ENCODE measurements at places on chromosomes 1 and 21.

- DNase-seq: no peak
Measured at GRCh38 chr1:212302745-212303383, 17.7 kb downstream of the PPP2R5A start.

- no peak for DNase-seq
Measured at GRCh38 chr1:19647643-19648042, 3.5 kb downstream of the NBL1 start.

GRCh38 chr1:108829498-108829916, 27.4 kb downstream of the AKNAD1 start:
- DNase-seq: no peak

GRCh38 chr21:34619841-34620665, 5.1 kb upstream of the RCAN1 start:
- DNase-seq: no peak

DNA sequence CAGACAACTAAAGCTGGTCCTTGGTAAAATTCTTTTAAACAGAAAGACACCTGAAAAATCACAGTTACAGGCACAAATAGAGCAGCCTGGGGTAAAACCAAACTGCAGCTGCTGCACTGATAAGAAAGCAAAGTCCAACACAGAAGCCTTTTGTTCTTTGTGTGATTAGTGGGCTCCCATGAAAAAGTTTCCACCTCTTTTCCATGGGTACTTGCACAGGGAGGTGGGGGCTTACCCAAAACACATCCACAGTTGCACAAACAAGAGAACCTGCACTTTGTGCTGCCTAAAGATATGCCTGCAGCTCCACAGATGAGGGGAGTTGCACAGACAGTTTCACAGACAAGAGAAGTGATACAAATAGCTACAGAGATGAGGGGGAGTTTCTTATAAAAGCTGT, 106.7 kb upstream of the SLC5A9 start:
- no peak for DNase-seq

- no peak for DNase-seq
Measured at GRCh38 chr1:225735252-225736149, 42.1 kb upstream of the SRP9 start.

GRCh38 chr1:209304166-209304565, 279.3 kb upstream of the CAMK1G start:
- DNase-seq: no peak

- no peak for DNase-seq
Measured at GRCh38 chr1:14725695-14726094, 127.2 kb downstream of the KAZN start.

- DNase-seq: no peak
Measured at GRCh38 chr1:241225741-241226140, 131.3 kb downstream of the RGS7 start.

GRCh38 chr1:205774198-205775014, 876 bp downstream of the RAB29 start:
- peak; percentile 17 for DNase-seq

DNA sequence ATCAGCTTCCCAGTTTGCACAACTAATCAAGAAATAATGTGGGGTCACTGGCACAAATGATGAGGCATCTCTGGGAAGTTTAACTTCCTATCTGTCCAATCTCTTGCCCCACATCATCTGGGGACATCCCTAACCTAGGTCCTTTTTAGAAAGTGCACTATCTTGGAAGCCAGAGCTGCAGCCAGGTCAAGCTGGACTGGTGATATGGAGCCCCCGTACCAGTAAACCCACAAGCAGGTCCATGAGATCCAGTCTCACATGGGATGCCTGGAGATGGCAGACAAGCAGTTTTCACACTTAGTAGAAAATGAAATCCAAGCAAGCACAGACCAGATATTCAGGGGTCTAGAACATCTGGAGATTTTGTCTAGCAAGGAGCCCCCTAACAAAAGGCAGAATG, 27.5 kb upstream of the BSDC1 start:
- DNase-seq: no peak

- DNase-seq: no peak
Measured at GRCh38 chr1:202697038-202697437, 13.2 kb downstream of the SYT2 start.

DNA sequence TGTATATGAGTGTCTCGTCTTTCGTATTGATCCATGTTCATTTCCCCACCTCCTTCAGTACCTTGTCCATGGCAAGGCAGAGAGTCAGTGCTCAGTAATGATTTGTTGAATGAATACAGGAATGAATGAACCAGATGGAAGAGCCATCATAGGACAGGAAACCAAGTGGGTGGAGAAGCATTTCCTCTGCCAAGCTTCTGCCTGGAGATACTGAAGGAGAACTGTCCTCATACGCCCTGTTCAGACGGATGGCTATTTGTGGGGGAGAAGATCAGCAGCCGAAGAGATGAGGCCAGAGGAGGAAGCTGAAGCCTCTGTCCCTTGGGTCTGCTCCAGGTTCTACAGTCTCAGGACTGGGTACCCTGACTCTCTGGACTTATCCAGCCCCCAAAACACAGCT, 5.8 kb downstream of the FAM43B start:
- DNase-seq: no peak

DNA sequence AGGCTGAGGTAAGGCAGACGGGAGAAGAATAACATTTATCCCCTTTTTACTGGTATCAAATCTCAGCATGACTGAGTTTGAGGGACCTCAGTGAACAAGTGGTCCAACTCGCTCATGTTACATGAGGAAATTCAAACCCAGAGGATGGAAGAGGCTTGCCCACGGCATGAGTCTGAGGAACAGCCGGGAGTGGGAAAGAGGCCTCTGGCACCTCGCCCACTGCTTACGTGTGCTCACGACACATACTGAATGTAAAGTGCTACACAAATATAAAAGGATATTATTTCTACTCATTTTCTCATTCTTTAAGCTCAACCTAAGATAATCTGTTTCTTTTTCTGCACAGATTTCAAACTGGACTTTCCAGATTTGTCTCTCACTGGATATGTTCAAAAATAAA, 14.7 kb downstream of the BEND5 start:
- no peak for DNase-seq

DNA sequence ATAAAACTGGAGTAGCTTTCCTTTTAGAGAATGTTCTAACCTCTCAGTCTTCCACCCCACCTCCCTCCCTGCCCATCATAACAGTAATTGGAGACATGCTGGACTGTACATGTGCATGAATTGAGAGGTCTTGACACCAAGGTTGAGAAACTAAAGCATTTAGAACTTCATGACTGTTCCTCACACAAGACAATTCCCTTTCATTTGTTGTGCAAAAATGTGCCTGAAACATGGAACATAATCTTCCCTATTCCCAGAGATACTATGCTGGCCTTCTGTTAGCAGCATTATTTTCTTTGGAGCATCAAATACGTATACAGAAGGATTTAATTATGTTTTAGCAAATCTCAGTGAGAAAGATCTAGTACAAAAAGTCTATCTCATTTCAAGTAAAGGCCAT, 97.5 kb upstream of the KCNE2 start:
- no peak for DNase-seq

- no peak for DNase-seq
Measured at GRCh38 chr21:29718081-29718815, 221.5 kb downstream of the GRIK1 start.

DNA sequence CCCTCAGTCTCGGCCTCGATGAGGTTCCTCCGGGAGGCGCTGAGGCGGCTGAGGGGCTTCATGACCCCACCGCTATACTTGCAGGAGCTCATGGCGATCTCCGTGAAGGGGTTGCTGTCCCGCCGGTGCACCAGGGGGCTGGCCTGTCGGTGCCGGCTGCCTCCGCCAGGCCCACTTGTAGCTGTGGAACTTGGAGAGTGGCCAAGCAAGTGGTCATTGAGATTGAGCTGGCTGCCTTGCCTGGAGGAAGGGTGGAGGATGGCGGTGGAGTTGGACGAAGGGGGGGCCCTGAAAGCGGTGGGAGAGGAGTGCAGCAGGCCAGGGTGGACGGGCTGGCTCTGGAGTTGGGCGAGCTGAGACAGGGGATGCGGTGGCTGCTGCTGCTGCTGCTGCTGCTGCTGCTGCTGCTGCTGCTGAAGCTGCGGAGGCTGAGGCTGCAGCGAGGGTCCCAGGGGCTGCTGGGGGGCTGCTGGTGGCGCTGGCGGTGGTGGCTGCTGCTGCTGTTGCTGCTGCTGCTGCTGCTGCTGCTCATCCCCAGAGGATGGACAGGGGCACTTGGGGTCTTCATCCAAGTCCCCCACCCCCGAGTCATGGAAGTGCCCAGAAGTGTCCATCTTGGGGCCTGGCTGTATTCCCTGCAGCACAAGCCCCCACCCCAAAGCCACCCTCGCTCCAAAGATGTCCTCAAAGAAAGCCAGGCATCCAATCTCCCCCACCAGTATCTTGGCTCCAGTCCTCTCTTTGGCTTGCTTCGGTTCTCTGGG, 548 bp downstream of the KCNN3 start:
- DNase-seq: no peak

GRCh38 chr1:96308314-96308713, 413.3 kb upstream of the PTBP2 start:
- DNase-seq: no peak

DNA sequence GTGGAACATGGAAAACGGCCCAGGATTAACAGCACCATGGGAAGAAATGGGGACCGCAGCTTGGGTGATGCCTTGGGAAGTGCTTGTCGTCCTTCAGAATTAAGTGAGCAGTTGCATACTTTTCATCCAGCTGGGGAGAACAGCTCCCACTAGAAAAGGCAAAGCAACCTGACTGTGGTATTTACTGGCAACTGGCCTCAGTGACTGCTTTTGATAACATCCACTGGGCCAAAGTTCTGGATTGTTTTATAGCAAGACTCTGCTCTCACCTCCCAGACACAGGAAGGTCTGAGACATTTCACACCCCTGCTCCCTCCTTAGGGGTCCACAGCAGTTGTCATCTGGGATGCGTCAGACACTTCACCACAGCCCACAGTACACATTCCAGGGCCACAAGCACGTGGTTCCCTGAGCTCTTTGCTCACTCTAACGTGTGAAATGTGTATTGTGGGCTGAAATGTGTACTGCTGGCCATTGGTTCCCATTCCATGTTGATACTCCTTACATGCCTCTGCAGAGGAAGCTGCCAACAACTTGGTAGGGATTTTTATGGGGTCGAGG, 6.6 kb downstream of the PAPPA2 start:
- no peak for DNase-seq

DNA sequence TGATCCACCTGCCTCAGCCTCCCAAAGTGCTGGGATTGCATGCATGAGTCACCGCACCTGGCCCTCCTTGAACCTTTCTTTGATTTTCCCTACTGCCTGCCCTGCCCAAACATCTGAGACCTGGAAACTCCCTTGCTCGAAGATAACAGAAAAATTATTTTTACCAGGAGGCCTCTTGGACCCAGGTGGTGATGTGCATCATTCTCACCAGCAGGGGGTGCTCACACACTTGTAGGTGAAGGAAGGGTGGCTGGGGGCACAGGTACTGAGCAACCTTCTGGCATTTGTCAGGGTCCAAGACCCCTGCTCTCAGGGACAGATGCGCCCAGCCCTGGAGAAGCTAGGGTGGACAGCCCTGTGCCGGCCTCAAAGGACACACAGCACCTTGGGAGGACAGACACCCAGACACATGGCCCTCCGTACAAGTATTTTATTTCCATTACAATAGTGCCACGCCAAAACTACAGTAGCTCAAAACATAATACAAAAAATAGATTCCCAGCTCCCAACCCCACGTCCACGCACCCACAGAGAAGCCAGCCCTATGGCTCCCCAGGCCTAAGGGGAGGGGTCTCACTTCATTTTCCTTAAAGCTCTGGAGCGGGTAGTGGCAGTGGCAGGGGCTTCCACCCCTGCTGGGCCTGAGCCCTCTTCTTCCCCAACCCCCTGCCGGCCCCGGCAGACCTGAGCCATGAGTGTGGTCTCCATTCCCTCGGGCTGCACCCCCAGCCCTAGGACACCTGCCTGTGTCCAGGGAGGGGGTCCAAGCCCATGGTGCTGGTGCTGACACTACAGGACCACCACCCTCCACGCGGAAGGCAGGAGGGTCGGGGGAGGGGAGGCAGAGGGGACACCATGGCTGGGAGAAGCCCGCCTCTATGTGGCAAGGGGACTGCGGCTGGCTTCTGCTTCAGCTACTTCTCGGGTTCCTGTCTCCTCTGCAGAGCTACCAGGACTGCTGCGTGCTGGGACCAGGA, 40.4 kb upstream of the EIF4G3 start:
- DNase-seq: peak; percentile 74

DNA sequence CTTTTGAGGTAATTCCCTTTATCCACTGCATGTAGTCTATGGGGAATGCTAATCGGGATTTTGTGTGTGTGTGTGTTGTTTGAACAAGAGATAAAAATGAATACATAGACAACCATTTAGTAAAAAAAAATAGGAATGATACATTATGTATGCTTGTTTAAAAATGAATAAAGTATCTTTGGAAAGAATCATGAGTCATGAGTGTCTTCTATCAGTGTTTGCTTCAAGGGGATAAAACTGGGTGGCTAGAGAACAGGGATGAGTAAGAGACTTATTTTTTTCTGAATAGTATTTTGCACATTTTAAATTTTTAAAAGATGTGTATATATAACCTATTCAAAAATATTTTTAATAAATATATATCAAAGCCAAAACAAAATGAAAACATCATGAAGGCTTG, 839.4 kb upstream of the ADGRL4 start:
- no peak for DNase-seq

GRCh38 chr1:62726011-62726442, 37.8 kb upstream of the DOCK7 start:
- DNase-seq: no peak

GRCh38 chr1:157831968-157832626, 9.5 kb downstream of the CD5L start:
- DNase-seq: no peak

GRCh38 chr1:56975446-56975845, 9.6 kb upstream of the C8B start:
- no peak for DNase-seq

GRCh38 chr1:94284476-94284875, 47.1 kb upstream of the ARHGAP29 start:
- DNase-seq: no peak

DNA sequence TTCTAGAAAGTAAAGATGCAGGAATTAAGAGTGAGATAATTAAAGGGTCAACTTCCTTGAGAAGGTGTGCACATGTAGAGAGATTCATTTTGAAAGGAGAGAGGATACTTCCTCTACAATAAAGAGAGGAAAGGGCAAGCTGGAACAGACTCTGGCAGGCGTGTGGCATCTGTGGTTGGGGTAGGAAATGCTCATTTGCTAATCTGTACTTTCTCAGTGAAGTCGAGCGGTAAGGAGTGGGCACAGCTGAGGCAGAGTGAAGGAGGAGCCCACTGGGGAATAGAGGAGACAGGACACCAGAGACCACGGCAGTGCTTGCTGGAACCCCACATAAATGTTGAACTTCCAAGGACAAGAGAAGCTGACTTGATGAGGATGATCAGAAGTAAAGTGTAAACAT, 49.1 kb downstream of the PCSK9 start:
- peak; percentile 24 for DNase-seq

DNA sequence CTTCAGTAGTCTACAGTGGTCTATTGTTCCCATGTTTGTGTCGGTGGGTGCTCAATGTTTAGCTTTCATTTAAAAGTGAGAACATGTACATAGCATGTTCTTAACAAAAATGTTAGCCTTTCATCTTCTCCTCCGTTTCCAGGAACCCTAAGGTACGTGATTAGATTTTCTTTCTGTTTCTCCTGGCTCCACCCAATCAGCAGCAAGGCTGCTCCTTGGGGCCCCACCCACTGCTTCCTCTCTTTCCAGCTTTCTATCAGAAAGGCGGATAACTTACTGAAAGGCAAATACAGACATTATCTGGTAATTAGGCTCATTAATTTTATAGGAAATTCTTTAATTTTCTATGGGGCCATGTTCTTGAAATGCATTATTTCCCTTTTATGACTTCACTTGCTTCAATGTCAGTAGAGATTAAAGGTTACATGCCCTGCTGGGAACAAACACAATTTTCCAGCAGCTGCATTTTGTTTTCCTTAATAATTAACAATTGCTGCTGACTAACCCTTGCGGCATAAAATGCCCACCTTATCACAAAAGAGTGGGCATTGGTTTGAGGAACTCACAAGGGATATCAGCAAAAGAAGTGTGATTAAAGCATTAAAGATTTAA, 324.9 kb upstream of the SNX7 start:
- DNase-seq: no peak

All from hematopoietic multipotent progenitor cell (in vitro differentiated cells).